Stimulated activated naive CD8-positive, alpha-beta T cell treated with anti-CD3 and anti-CD28 coated beads, Interleukin-15, amount 100 ng/mL, for 72 hours (primary cell): ENCODE measurements at places on chromosomes 6 and 20.

DNA sequence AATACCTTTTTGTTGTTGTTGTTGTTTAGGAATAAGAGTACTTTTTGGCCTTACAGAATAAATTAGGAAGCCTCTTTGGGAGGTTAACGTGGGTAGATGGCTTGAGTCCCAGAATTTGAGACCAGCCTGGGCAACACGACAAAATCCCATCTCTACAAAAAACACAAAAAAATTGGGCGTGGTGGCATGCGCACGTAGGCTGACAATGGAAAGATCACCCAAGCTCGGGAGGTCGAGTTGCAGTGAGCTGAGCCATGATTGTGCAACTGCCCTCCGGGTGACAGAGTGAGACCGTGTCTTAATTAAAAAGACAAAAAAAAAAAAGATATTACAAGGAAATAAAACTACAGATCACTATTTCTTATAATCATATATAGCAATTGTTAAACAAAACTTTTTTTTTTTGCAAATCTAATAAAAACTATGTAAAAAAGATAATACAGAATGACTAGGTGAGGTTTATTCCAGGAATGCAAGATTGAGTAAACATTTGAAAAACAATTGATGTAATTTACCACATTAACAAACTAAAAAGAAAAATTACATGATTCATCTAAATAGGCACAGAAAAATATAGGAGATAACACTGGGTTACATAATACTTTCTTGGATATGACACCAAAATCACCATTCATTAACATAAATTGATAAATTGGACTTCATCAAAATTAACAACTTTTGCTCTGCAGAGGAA, 43.6 kb upstream of the ASCC3 start:
- no peak for DNase-seq

- DNase-seq = no peak
Measured at GRCh38 chr6:56525974-56526789, 116.5 kb downstream of the DST start.

DNA sequence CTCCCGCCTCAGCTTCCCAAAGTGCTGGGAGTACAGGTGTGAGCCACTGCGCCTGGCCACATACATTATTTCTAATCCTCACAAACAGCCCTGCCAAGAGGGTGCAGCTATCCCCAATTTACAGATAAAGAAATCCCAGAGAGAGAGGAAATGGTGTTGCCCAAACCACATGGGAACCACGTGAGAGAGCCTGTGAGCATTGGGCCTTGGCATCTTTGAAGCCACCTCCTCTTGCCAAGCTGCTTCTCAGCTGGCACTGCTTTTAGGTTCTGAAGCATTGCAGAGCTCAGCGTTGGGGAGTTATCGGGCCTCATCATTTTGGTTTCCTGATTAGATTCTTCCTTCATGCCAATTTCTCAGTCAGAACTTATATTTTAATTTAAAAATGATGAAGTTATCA, 80.3 kb downstream of the CTNNBL1 start:
- DNase-seq = no peak

DNA sequence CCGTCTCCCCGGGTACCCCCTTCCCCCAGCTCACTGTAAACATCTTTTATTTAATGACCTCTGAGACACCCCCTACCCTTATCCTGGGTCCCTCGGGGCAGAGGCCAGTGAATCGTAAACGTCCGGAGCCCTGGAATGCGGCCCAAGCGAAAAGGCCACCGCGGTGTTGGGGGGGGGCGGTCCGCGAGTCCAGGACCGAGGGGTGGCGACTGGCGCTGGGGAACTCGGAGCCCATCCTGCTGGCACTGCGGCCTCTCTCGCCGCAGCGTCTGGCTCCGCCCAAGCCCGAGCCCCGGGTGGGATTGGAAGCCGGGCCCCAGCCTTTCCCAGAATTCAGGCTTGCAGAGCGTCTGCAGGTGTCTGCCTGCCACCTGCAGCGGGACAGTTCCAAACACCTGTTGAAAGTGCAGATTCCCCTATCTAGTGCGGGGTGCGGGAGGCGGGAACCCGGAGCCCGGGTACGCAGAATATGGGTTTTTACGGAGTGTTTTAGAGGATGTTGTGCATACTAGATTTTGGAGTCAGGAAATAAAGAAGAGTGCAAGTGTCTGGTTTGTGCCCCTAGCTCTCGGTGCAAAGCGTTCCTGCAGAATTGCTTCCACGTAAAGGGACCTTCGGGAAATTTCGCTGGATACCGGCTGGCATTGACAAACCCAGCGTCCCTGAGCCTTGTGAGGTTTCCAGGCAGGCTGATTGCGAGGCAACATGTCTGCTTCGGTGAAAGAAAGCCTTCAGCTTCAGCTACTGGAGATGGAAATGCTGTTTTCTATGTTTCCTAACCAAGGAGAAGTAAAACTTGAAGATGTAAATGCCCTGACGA, 800 bp downstream of the RWDD2A start:
- DNase-seq = peak; percentile 12

GRCh38 chr20:44051661-44052000, 135.4 kb downstream of the JPH2 start:
- DNase-seq = no peak
